Activated CD8-positive, alpha-beta T cell treated with anti-CD3 and anti-CD28 coated beads for 36 hours (primary cell): ENCODE measurements at places on chromosomes 12 and 14. TPM values are rescaled to one million over a fixed set of nuclear protein-coding genes. Genes with fewer than 3 reads are reported as not detected.

GRCh38 chr14:95293449-95293848 is 26.3 kb downstream of the CLMN start:
- no peaks in the 10 kb centered on the region for H3K4me1 ChIP-seq
- H3K27ac ChIP-seq = no peak overlapping the region
- no peak for DNase-seq
- H3K36me3 ChIP-seq = no peaks in the 10 kb centered on the region

GRCh38 chr14:68076451-68076850 is 256.9 kb downstream of the RAD51B start:
- no peaks in the 10 kb centered on the region for H3K4me1 ChIP-seq
- no peak for DNase-seq
- peaks cover 10% of the 10 kb centered on the region for H3K36me3 ChIP-seq
- H3K4me3 ChIP-seq = no peak overlapping the region
- no peaks in the 10 kb centered on the region for H3K27me3 ChIP-seq

DNA sequence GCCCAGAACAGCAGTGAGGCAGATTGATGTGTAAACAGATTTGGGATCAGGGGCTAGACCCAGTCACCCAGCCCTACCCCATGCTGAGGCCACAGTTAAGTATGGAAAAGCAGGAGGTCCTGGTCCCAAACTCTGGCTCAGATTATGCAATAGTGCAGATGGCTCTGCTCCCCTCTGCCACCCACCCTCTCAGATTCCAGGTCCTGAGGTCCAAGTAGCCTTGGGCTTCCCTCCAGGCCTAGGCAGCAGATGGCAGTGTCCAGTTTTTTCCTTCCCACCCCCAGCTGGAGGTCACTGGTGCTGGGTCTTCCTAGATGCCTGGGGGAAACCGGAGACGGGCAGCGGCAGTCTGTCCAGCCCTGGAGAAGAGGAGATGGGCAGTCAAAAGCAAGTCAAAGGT is 2.8 kb upstream of the DHH start:
- H3K4me3 ChIP-seq = no peak overlapping the region
- no peak overlapping the region for H3K27ac ChIP-seq
- peaks cover 10% of the 10 kb centered on the region for H3K4me1 ChIP-seq
- peaks cover 8% of the 10 kb centered on the region for H3K36me3 ChIP-seq

- no peak for DNase-seq
- H3K4me3 ChIP-seq = no peak overlapping the region
- H3K27ac ChIP-seq = no peak overlapping the region
- no peaks in the 10 kb centered on the region for H3K27me3 ChIP-seq
- H3K4me1 ChIP-seq = peaks cover 18% of the 10 kb centered on the region
- peaks cover 2% of the 10 kb centered on the region for H3K36me3 ChIP-seq
These were observed 257.2 kb downstream of the NELL2 start for GRCh38 chr12:44618946-44619345.

DNA sequence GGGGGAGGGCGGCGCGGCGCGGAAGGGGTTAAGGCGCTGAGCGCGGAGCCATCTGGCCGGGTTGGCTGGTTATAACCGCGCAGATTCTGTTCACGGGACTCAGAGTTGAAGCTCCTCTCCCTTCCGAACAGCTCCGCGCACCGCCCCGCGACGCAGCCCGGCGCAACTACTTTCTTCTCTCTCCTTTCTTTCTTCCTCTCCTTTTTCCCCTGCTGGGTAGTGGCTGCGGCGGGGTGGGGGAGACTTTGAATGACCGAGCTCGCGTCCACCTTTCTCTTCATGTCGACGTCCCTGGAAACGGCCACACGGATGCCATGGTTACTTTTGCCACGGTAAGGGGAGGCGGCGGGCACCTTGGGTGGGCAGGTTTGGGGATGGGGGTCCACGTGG is at the start of gene NTF3:
NTF3 (plus strand) TSS at position 98 of the 390 bp plus-strand sequence; CDS start at position 315, 217 bp downstream.
- peak within 1 kb of the TSS; percentile 21 for H3K4me3 ChIP-seq
- H3K4me1 ChIP-seq = peaks cover 14% of the 10 kb centered on the region
- no peak for DNase-seq
- peaks cover 46% of the 10 kb centered on the region for H3K27me3 ChIP-seq
- no peak within 1 kb of the TSS for H3K27ac ChIP-seq

Gene P2RX7
- 3.6 TPM for total RNA-seq

Gene SCN8A
- 0.77 TPM for total RNA-seq

DNA sequence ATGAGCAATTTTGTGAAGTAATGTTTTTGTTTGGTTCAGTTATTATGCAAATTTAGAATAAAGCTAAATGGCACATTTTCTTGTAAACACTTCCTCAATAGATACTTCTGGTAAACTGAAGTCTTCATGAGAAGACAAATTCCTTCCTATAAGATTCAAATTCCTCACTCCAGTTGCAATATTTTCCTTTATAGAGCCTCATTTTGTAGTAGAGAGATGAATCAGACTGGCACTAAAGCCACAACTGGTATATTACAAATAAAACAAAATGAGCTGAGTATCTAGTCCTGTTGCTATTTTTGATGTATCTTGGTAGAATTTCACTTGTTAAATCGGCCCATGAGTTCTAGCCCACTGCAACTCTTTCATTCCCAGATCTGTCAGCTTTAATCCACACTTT is 5.5 kb downstream of the LGR5 start:
- peaks cover 16% of the 10 kb centered on the region for H3K4me1 ChIP-seq
- no peak overlapping the region for H3K27ac ChIP-seq
- peaks cover 32% of the 10 kb centered on the region for H3K27me3 ChIP-seq
- no peak overlapping the region for H3K4me3 ChIP-seq
